B cell (primary cell): ENCODE measurements at places on chromosomes 7 and 10. TPM values are rescaled to one million over a fixed set of nuclear protein-coding genes. Genes with fewer than 3 reads are reported as not detected.

Gene DYNC1I1
- polyA plus RNA-seq, result not detected in 2 replicates

Gene MMD2
- polyA plus RNA-seq, result not detected in 2 replicates

DNA sequence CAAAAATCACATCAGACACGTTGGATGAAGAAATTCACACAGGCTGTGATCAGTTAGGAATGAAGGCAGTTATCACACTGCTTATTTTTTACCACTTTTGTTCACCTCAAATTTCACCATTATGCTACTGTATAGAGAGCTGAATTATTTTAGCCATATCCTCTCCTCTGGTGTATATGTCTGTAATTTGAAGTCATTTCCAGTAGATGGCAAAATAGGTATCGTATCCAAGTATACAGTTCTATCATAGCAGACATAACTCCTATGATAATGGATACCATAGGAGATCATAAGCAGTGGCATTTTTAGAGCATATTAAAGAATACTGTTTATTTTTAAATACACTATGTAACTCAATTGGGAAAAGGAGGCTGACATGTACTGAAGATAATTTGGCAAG lies 909.7 kb downstream of the DNAJB9 start:
- H3K4me1 ChIP-seq, result no peaks in the 10 kb centered on the region
- DNase-seq, result no peak
- H3K27me3 ChIP-seq, result no peaks in the 10 kb centered on the region
- H3K27ac ChIP-seq, result no peak overlapping the region
- H3K36me3 ChIP-seq, result no peaks in the 10 kb centered on the region

DNA sequence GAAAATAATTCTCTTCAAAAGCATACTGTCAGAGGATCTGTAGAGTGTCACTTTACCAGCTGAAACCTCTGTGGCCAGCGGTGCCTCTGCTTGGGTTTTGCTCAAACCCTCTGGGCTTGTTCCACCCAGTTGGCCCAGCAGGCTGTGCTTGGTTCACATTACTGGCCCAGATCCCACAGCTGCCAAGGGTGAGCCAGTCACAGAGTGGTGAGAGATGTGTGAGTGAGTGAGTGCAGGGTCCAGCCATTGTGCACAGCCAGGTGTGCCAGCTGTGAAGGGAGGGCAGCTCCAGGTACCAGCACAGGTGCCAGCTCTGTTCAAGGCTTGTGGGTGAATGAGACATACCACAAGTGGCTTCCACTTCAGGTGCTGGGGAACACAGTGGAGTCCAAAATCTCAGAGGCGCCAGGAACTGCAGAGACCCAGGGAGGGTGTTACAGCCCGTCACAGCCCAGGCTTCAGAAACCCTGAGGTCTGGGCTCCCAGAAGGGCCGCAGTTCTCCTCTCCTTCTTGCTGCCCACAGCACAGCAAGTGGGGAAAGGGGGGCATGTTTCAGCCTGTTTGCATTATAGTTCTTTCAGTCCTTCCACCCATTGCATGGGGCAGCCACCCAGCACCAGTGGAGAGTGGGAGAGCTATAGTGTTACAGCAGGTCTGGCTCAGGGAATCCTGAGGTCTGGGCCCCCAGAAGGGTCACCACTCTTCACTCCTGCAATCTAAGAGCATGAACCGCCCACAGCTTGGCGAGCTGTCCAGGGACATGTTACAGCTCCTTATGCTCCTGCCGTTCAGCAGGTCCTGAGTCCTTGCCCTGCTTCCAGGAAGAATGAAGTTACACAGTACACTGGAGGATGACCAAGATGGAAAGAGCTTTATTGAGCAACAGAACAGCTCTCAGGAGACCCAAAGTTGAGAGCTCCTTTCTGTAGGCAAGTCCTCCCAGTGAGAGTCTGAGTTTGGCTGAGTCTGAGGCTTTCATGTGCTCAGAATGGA lies 931.7 kb upstream of the SORCS1 start:
- H3K27ac ChIP-seq, result no peak overlapping the region
- DNase-seq, result no peak
- H3K4me3 ChIP-seq, result no peak overlapping the region
- no peaks in the 10 kb centered on the region for H3K27me3 ChIP-seq
- no peaks in the 10 kb centered on the region for H3K36me3 ChIP-seq
- no peaks in the 10 kb centered on the region for H3K4me1 ChIP-seq

GRCh38 chr7:122055073-122055472 lies 89.0 kb downstream of the AASS start:
- H3K4me3 ChIP-seq, result no peak overlapping the region
- H3K4me1 ChIP-seq, result no peaks in the 10 kb centered on the region
- H3K27ac ChIP-seq, result no peak overlapping the region
- no peak for DNase-seq
